ENCODE measurements at places on chromosomes 1 and 21.

DNA sequence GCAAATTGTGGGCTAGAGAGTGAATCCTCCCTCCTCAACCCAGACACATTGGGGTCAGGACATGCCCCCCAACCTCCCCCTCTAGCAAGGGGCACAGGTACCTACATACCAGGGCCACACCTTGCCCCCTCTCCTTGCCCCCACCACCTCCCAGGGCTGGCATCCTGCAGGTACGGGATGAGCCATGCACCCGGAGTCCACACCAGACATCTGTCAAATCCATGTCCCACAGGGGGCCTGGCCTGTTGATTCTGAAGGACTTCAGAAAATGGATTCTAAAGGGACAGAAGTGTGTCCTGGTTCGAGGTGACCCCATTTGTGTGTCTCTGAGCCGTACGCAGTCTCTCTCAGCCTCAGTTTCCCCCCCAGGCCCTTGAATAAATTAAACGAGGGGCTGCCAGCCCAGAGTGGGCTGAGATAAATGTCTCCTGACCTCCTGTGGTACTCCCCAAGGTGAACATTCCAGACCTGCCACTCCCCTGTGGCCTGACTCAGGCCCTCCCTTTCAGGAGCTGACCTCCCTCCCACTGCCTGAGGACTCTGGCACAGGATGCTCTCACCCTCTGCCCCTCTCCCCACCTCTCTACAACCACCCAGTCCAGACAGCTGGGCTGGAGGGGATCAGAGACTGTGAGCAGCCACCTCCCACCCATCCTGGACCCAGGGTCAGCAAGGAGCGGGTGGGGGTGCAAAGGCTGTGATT lies 94.5 kb downstream of the EPHB2 start:
- DNase-seq, result no peak

DNA sequence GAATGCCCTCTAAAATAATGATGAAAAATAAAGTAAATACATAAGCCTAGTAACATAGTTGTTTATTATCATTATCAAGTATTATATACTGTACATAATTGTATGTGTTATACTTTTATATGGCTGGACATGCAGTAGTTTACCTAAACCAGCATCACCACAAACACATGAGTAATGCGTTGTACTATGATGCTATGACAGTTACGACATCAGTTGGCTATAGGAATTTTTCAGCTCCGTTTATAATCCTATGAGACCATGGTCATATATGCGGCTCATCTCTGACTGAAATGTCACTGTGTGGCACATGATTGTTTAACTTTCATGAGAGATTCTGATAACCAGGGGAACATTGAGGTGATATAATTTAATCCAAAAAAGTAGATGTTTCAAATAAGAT lies 352.1 kb downstream of the ST6GALNAC3 start:
- no peak for DNase-seq

DNA sequence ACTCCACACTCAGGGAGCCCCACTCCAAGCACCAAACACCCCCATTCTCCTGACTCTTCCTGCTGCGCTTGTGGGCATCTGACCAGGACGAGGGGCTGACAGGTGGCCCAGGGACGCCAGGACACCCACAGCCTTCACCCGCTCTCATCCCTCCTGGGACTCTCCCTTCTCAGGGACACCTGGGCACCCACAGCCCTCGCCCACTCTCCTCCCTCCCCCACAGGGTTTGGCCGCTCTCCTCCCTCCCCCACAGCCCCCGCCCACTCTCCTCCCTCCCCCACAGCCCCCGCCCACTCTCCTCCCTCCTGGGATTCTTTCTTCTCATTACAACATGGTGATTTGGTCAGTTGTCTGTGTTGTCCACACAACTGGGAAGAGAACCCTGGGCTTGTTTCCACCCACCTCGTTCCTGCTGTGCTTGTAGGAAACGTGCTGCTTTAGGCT lies 43.4 kb downstream of the PRDM15 start:
- DNase-seq, result no peak

DNA sequence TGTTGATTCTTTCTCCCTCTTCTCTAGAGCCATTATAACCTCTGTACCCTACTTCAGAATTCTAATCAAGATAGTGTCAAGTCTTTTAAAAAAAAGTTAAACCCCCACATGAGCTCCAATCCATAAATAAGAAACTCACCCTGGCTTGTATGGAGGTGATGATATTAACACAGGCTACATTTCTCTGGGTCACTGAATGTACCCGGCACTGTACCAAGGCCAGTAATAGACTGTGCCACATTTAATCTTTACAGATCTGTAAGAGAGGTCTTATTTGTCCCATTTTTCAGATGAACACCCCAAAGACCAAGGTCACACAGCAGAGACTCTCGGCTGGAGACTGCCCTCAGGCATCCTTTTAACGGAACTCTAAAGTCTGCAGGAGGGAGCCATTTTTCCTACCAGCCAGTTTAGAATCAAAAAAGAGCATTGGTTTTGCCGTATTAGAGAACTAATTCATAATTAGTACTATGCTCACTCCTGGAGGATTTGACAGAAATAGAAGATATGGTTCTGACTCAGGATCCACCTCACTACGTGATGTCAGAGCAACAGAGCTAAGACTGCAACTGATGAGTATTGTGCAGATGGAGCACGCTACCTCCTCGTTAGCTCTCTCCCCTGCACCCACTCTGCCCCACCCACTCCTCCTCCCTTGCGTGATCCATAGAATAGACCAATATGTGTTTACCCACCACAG lies 217.2 kb upstream of the HOOK1 start:
- no peak for DNase-seq

- DNase-seq, result no peak
These were observed 51.0 kb downstream of the CASQ2 start for GRCh38 chr1:115717541-115717940.

DNA sequence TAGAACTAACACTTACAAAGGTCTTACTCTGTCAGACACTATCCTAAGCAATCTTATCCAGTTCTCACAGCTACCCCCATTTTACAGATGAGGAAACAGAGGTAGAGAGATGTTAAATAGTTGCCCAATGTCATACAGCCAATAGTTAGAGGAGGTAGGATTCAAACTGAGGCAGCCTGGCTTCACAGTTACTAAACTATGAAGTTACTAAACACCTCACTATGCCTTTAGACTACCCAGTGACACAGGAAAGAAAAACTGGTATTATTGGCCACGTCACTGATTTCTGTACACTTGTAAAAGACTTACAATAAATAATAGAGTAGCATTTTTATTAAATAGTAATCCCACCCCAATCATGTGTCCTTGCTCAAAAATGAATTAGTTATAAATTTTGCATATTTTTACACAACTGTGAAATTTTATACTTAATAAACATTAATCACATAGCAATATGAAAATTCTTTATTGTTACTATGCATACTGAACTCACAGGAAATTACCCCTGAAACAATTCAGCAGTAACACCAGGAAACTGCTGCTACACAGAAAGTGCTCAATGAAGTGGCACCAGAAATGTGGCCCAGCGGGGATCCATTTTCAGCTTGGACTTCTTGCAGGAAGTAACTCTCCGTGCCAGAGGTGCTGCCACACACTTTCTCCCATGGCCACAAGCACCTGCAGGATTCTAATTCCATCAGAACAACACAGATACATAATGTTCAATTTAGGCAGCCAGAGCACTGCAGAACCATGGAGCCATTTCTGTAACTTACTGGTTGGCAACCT lies 69.4 kb downstream of the VAV3 start:
- DNase-seq, result no peak

DNA sequence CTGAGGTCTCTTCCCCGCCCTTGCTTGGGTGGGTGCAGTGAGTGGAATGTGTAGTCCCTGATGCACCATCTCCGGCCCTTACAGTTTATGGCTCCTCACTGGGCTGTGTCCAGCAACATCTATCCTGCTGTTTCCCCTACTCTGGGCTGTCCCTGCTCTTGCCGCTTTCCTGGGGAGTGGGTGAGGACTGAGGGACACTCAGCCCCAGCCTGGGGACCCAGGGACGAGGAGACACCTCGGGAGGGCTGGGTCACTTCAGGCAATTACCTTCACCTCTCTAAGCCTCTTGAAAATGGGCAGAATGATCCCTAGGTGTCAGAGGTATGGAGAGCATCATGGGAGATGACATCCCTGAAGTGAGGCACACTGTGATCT lies 13.6 kb upstream of the LRP8 start:
- peak; percentile 12 for DNase-seq

DNA sequence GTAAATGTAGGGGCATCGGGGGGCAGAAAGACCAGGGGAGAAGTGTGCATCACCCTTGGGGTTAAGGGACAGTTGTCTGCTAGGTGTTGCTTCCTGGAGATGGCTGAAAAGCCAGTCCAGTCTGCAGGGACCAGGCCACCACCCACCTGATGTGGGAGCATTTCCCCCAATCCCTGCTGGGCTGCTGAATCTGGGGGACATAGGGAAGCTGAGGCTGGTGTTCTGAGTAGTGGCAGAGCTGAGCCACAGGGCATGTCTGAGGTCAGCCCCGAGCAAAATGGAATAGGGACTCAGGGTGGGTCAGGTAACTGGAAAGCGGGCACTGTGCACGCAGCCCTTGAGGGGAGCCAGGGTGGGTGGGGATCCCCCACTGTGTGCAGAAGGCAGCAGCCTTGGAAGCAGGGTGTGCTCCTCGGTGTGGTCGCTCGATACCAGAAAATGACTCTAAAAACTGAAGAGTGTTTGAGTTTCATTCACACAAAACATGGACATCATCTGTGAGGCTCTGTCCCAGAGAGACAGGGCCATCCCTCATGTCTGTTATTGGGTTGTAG lies 2.4 kb upstream of the CCNL2 start:
- DNase-seq, result no peak

GRCh38 chr1:235608278-235608677 lies 41.3 kb downstream of the GNG4 start:
- no peak for DNase-seq

- no peak for DNase-seq
These were observed 169.0 kb downstream of the DENND1B start for GRCh38 chr1:197606168-197606845.

DNA sequence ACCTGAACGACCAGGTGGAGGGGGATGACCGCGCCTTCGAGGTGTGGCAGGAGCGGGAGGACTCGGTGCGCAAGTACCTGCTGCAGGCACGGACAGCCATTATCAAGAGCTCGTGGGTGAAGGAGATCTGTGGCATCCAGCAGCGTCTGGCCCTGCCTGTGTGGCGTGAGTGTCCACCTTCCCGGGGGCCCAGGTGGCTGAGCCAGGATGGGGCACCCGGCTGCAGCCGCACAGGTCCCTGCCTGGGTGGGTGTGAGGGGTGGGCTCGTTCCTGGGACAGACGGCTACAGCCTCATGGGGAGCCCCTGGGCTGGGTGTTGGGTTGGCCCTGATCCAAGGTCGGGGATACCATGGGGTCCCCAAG lies 65.2 kb downstream of the TRIM11 start:
- DNase-seq, result peak; percentile 42

- DNase-seq, result no peak
These were observed 5.5 kb downstream of the SORT1 start for GRCh38 chr1:109392037-109392787.

DNA sequence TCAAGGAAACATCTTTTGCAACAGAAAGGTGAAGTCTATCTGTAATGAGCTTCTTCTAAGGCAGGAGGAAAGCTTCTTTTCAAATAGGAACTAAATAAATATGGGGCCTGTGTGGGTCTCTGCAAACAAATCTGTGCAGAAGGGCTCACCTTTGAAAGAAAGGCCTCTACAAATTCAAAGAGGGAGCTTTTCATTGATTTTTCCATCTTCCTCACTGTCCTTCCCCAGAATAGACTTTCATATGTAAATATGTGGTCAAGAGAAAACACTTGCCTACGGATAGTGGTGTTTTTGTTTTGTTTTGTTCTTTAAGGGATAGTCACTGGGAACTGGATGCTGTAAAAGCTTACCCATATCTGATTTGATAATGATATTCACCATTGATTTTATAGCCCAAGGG lies 223.4 kb downstream of the DSCAM start:
- no peak for DNase-seq

- DNase-seq, result no peak
These were observed 25.1 kb upstream of the BRDT start for GRCh38 chr1:91924146-91924545.

Measured in breast epithelium (tissue), 4 donors.